ENCODE measurements at places on chromosomes 7 and 10.
A peak's percentile ranks its signal among the peaks of the same experiment; 100 is the strongest.

GRCh38 chr7:40546616-40547501 is 412.1 kb downstream of the SUGCT start:
- no peak overlapping the region for H3K27ac ChIP-seq
- no peak overlapping the region for H3K4me3 ChIP-seq
- H3K36me3 ChIP-seq, result no peaks in the 10 kb centered on the region
- H3K27me3 ChIP-seq, result no peaks in the 10 kb centered on the region
- DNase-seq, result no peak

- no peak overlapping the region for H3K4me3 ChIP-seq
- no peaks in the 10 kb centered on the region for H3K27me3 ChIP-seq
- H3K4me1 ChIP-seq, result no peaks in the 10 kb centered on the region
- H3K27ac ChIP-seq, result no peak overlapping the region
- DNase-seq, result no peak
Measured at GRCh38 chr10:16799621-16800020, 17.6 kb downstream of the RSU1 start.

DNA sequence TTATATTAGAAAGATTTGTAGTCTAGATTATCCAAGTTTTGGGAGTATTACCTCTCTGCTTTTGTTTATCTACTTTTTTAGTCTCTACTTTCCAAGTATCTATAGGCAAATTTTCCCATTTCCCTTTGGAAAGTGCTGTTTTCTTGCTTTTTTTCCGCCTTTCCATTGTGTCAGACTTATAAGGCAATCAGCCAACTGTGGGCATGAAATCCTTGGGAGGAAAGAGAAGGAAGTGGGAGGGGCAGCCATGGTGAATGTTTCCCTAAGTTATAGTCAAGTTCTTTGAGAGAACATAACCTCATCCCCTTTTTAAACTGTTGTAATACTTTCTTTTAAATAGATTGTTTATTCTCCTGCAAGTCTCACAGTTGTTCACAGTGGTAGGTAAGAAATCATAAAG is 52.6 kb downstream of the PTEN start:
- H3K27ac ChIP-seq, result no peak overlapping the region
- DNase-seq, result no peak
- no peaks in the 10 kb centered on the region for H3K27me3 ChIP-seq
- no peaks in the 10 kb centered on the region for H3K36me3 ChIP-seq
- no peak overlapping the region for H3K4me3 ChIP-seq

DNA sequence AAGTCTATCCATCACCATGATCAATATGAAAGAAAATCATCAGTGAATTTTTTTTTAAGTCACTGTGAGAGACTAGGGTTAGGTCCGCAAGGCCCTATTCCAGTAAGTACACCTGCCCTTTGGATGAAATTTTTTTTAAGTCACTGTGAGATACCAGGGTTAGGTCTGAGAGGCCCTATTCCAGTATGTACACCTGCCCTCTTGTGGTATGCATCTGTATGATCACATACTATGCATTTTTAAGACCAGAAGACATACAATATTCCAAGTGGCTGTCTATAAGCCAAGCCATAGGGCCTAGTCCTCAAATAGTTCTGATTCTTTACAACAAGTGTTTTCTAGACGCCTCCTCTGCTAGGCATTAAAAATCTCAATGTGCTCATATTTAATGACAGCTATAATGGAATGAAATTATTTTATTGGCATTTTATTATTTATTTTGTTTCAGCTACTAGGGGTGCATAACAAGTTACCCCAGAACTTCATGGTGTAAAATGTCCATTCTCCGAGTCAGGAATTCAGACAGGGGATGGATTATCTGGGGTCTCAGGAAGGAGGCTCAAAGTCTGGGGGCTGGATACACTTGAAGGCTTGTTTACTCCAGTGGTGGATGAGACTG is 53.1 kb downstream of the TEX36 start:
- DNase-seq, result peak; percentile 57
- H3K27me3 ChIP-seq, result no peaks in the 10 kb centered on the region
- H3K36me3 ChIP-seq, result no peaks in the 10 kb centered on the region
- H3K27ac ChIP-seq, result no peak overlapping the region

GRCh38 chr7:48390388-48391327 is 219.4 kb downstream of the ABCA13 start:
- H3K4me1 ChIP-seq, result no peaks in the 10 kb centered on the region
- no peak for DNase-seq
- H3K36me3 ChIP-seq, result no peaks in the 10 kb centered on the region
- no peak overlapping the region for H3K4me3 ChIP-seq

DNA sequence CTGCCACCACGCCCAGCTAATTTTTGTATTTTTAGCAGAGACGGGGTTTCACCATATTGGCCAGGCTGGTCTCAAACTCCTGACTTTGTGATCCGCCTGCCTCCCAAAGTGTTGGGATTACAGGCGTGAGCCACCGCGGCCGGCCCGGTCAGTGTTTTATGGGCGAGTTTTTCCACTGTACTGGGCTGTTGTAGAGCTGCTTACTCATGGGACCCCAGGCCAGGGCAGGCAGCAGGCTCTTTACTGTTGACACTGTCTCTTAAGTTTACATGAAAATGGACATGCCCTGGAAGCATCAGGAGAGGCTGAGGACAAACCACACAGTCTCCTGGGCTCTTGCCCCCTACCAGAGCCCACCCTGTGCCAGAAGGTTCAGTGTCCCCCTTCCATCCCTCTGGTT is 11.2 kb downstream of the NACAD start:
- H3K4me1 ChIP-seq, result no peaks in the 10 kb centered on the region
- no peak overlapping the region for H3K4me3 ChIP-seq
- H3K27ac ChIP-seq, result no peak overlapping the region

- H3K4me3 ChIP-seq, result no peak overlapping the region
- peaks cover 41% of the 10 kb centered on the region for H3K4me1 ChIP-seq
- no peaks in the 10 kb centered on the region for H3K27me3 ChIP-seq
- DNase-seq, result no peak
Measured at GRCh38 chr10:8405596-8405995, 351.1 kb downstream of the GATA3 start.

- DNase-seq, result peak; percentile 69
- no peak overlapping the region for H3K27ac ChIP-seq
- no peaks in the 10 kb centered on the region for H3K4me1 ChIP-seq
Measured at GRCh38 chr10:15744217-15744865, 24.6 kb upstream of the ITGA8 start.

DNA sequence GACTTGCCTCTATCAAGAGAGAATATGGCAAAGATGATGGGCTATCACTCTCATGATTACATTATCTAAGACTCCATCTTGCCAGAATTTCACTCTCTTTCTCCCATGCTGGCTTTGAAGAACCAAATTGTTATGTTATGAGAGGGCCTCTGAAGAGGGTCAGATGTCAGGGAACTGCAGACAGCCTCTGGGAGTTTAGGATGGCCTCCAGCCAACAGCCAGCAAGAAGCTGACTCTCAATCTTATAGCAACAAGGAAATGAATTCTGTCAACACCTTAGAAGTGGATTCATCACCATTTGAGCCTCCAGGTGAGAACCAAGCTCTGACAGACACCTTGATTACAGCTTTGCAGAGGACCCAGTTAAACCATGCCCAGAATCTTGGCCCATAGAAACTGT is 33.6 kb downstream of the ZNF22 start:
- no peaks in the 10 kb centered on the region for H3K27me3 ChIP-seq
- H3K27ac ChIP-seq, result no peak overlapping the region
- no peaks in the 10 kb centered on the region for H3K36me3 ChIP-seq
- no peaks in the 10 kb centered on the region for H3K4me1 ChIP-seq

DNA sequence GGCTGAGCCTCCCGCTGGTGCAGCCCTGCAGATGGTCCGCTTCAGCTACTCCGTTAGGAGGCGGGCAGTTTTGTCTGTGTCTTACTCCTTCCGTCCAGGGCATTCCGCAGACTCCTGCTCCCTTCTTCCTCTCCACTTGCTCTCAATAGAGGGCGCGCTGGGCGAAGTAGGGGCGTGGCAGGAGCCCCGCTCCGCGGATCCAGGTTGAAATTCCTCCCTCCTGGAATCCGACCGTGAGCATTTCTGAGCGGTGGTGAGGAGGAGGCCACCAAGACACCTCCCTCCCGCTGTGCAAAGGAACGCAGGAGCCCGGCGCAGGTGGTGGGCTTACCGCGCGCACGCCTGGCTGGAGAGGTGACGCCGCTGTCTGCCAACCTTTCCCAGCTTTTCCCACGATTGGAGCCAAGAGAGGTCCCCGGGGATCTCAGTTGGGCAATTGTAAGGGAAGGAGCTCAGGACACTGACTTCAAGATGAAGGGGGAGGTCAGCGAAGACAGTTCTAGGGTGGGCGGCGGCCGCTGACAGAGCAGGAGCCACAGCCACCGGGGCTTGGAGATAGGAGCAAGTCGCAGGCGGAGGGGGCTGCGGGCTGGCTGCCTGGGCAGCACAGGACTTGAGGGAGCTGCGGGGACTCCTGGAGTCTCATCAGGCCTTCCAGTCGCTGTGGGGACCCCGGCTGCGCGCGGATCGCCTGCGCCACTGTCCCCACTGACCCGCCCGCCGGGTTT is 1011.3 kb downstream of the XPNPEP1 start:
- no peaks in the 10 kb centered on the region for H3K27me3 ChIP-seq
- peak; percentile 34 for DNase-seq
- H3K36me3 ChIP-seq, result no peaks in the 10 kb centered on the region
- H3K4me1 ChIP-seq, result no peaks in the 10 kb centered on the region
- H3K27ac ChIP-seq, result no peak overlapping the region

DNA sequence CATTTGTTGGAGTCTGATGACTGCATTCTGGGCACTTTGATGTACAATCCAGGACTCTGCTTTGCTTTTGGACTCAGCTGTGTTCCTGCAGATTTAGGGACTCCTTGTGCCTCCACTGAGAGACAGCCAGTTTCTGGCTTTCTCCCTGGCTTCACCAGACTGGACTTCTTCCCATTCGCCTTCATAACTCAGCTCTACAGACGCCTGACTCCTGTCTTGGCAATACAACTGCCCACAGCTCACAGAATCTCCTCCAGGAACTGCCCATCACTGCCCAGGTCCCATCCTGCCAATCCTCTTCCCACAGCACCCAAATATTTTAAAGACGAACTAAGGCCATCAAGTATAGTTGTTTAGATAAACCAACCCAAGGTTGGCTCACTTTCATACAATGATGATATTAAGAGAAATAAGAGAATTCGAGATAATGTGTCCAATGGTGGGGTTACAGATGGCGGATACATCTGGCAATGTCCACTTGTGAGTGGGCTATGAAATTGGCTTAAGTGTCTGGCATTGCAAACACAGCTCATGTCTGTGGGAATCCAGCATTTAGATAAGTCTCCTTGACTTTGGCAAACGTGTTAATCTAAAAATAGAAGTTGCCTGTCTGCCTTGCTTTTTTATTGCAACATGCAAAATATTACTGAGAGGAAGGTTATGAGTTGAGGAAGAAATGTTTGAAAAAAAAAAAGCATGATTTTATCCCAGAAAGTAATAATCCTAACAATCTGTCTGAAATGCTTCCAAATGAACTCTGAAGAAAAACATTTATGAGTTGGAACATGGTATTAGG is 95.1 kb downstream of the ITGA8 start:
- no peaks in the 10 kb centered on the region for H3K27me3 ChIP-seq

- no peak overlapping the region for H3K27ac ChIP-seq
- H3K4me1 ChIP-seq, result no peaks in the 10 kb centered on the region
- H3K4me3 ChIP-seq, result no peak overlapping the region
- H3K27me3 ChIP-seq, result no peaks in the 10 kb centered on the region
- H3K36me3 ChIP-seq, result no peaks in the 10 kb centered on the region
- no peak for DNase-seq
Measured at GRCh38 chr7:31794851-31795344, 107.9 kb downstream of the PPP1R17 start.

GRCh38 chr7:157650801-157651200 is 314.0 kb downstream of the DNAJB6 start:
- no peak overlapping the region for H3K4me3 ChIP-seq
- no peaks in the 10 kb centered on the region for H3K4me1 ChIP-seq
- no peak overlapping the region for H3K27ac ChIP-seq
- H3K27me3 ChIP-seq, result no peaks in the 10 kb centered on the region

DNA sequence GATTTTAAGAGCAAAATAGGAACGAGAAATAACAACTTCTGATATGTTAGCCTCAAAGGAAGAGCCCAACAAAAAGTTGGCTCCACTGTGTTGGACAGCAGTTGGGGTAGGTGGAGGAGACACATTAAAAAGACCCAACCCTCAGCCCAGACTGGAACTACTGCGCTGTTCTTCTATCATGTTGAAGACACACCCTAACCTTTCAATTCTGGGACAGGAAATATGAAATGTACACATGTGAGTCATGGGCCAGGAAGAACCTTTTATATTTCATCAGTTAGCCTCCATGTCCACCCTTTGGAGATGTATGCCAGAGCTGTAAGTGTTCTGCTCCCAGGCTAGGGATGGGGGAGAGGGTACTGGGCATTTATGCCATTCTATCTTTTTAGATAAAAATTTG is 22.1 kb downstream of the CLDN12 start:
- no peak overlapping the region for H3K4me3 ChIP-seq
- DNase-seq, result no peak
- H3K4me1 ChIP-seq, result no peaks in the 10 kb centered on the region
- H3K27ac ChIP-seq, result no peak overlapping the region

GRCh38 chr10:82221601-82222149 is 346.7 kb downstream of the NRG3 start:
- H3K27me3 ChIP-seq, result no peaks in the 10 kb centered on the region
- H3K4me3 ChIP-seq, result no peak overlapping the region
- no peaks in the 10 kb centered on the region for H3K36me3 ChIP-seq
- H3K4me1 ChIP-seq, result no peaks in the 10 kb centered on the region

DNA sequence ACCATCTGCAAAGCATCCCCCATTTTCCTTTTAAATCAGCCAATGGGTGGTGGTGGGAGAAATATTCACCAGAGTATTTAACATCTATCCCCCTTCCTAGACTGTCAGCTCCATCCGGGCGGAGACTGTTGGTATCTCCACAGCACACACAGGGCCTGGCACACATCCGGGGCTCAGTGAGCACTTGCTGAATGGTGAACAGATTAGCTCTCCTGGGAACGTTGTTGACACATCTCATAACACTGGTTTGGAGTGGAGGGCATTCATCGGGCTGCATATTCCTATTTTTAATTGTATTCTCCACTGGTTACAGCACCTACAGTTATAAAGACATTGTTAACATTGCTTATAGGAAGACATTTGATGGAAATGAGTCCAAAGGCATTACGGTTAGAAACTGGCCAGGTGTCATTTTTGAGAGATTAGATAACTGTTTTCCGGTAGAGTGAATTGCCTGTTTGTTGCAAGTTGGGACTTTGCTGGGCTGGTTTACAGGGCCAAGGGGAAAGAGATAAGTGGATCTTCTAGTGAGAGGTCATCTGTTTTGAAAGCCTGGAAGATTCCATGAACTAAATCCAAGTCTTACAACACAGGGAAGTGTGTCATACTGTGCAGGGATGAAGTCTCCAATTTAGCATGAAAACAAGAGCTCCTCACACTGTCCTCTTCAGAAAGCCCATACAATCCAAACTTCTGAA is 101.8 kb downstream of the EGFR start:
- H3K36me3 ChIP-seq, result no peaks in the 10 kb centered on the region
- no peak overlapping the region for H3K4me3 ChIP-seq
- no peaks in the 10 kb centered on the region for H3K27me3 ChIP-seq
- DNase-seq, result peak; percentile 52
- peak overlapping the region; percentile 60 for H3K27ac ChIP-seq

Data from Caco-2 (cell line).